ENCODE measurements at places on chromosomes 7 and 10.

GRCh38 chr10:132096223-132096622, 30.5 kb downstream of the JAKMIP3 start:
- H3K4me3 ChIP-seq, result no peak overlapping the region

- no peaks in the 10 kb centered on the region for H3K4me1 ChIP-seq
- H3K27ac ChIP-seq, result no peak overlapping the region
- H3K36me3 ChIP-seq, result no peaks in the 10 kb centered on the region
- no peaks in the 10 kb centered on the region for H3K27me3 ChIP-seq
- no peak for DNase-seq
- H3K4me3 ChIP-seq, result no peak overlapping the region
These were observed 47.3 kb upstream of the CPN1 start for GRCh38 chr10:100128951-100129350.

GRCh38 chr7:2497500-2498336, 21.5 kb upstream of the GRIFIN start:
- peak; percentile 63 for DNase-seq
- no peaks in the 10 kb centered on the region for H3K36me3 ChIP-seq
- no peaks in the 10 kb centered on the region for H3K27me3 ChIP-seq

DNA sequence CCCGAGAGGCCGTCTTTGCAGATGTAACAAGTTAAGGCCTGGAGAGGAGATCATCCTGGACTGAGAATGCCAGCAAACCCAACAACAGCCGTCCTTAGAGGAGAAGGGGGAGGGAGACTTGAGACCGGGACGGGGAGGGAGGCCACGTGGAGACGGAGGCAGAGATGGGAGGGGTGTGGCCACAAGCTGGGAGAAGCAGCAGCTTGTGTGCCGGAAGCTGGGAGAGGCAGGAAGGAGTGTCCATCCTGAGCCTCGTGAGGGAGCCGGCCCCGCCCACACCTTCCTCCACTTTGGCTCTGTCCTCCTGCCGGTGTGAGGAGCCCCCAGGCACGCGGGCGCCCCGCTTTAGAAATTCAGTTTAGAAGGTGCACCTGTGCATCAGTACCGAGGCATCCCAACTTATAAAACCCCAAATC, 95.7 kb downstream of the DNAJB6 start:
- H3K4me1 ChIP-seq, result peaks cover 9% of the 10 kb centered on the region
- H3K36me3 ChIP-seq, result no peaks in the 10 kb centered on the region
- H3K4me3 ChIP-seq, result no peak overlapping the region
- DNase-seq, result peak; percentile 22

DNA sequence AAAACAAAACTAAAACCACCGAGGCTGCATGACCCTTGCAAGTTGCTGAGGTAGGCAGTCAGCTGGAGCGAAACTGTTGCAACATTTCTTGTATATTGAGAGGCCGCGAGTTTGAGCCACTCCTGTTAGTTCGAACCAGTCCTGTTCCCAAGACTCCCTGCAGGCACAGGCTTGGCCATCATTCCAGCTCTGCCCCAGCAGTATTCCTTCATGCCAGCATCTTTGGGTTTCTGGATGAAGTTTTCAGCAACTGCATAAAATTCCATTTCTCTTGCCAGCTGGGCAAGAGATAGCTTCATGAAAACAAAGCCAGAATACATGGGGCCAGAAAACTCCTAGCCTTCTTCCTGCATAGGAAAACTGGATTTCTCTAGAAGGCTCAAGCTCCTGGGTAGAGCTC, 207.6 kb downstream of the FRMD4A start:
- no peak overlapping the region for H3K27ac ChIP-seq
- DNase-seq, result no peak
- no peaks in the 10 kb centered on the region for H3K4me1 ChIP-seq
- no peaks in the 10 kb centered on the region for H3K27me3 ChIP-seq
- H3K36me3 ChIP-seq, result no peaks in the 10 kb centered on the region

GRCh38 chr10:52653263-52653909, 119.2 kb downstream of the MBL2 start:
- H3K4me3 ChIP-seq, result no peak overlapping the region
- H3K27me3 ChIP-seq, result no peaks in the 10 kb centered on the region
- no peak for DNase-seq

- no peaks in the 10 kb centered on the region for H3K36me3 ChIP-seq
- DNase-seq, result no peak
- H3K4me3 ChIP-seq, result no peak overlapping the region
- H3K27ac ChIP-seq, result no peak overlapping the region
- H3K4me1 ChIP-seq, result no peaks in the 10 kb centered on the region
These were observed 29.0 kb upstream of the HSPB1 start for GRCh38 chr7:76273503-76273902.

DNA sequence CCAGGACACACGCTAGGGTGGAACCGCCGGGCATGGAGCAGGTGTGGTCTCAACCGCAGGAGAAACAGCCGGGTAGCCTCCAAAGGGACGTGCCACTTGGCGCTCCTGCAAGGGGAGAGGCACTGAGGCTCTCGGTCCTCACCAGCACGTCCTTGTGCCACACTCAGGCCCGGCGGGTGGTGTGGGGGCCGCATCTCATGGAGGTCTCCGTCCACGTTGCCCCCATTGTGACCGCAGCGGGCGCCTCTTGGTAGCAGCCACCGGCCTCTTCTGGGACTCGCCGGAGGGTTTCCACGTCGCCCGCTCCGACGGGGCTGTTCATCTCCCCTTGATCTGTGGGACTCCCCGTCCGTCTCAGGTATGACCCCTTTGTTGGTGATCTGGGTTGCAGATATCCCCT, 49.2 kb upstream of the ELFN1 start:
- no peak overlapping the region for H3K4me3 ChIP-seq
- no peak for DNase-seq
- H3K36me3 ChIP-seq, result no peaks in the 10 kb centered on the region

GRCh38 chr10:63217120-63217605, 84.0 kb downstream of the NRBF2 start:
- no peaks in the 10 kb centered on the region for H3K27me3 ChIP-seq
- H3K27ac ChIP-seq, result no peak overlapping the region
- H3K4me3 ChIP-seq, result no peak overlapping the region
- peaks cover 38% of the 10 kb centered on the region for H3K36me3 ChIP-seq
- peaks cover 27% of the 10 kb centered on the region for H3K4me1 ChIP-seq
- DNase-seq, result no peak

DNA sequence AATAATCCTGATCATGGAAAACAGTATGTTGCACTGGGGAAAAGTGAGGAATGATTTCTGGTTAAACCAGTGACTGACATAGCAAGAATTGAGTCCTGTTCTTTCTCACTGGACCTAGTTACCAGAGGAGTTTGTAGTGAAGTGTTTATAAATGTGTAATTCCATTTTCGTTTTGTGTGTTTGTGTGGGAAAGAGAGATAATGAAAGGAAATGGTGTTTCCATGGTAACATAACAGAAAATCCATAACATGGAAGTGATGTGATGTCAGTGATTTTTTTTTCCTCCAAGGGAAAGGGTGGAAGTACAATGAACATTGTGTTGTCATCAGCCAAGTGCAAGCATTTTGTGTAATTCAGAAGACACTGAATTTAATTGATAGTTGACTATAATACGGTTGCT, 283.9 kb downstream of the PLXDC2 start:
- no peak for DNase-seq
- no peaks in the 10 kb centered on the region for H3K27me3 ChIP-seq
- peaks cover 15% of the 10 kb centered on the region for H3K4me1 ChIP-seq
- H3K36me3 ChIP-seq, result no peaks in the 10 kb centered on the region

GRCh38 chr10:129793996-129794395, 170.1 kb downstream of the EBF3 start:
- no peaks in the 10 kb centered on the region for H3K27me3 ChIP-seq
- no peak for DNase-seq
- H3K4me3 ChIP-seq, result no peak overlapping the region
- no peaks in the 10 kb centered on the region for H3K36me3 ChIP-seq

DNA sequence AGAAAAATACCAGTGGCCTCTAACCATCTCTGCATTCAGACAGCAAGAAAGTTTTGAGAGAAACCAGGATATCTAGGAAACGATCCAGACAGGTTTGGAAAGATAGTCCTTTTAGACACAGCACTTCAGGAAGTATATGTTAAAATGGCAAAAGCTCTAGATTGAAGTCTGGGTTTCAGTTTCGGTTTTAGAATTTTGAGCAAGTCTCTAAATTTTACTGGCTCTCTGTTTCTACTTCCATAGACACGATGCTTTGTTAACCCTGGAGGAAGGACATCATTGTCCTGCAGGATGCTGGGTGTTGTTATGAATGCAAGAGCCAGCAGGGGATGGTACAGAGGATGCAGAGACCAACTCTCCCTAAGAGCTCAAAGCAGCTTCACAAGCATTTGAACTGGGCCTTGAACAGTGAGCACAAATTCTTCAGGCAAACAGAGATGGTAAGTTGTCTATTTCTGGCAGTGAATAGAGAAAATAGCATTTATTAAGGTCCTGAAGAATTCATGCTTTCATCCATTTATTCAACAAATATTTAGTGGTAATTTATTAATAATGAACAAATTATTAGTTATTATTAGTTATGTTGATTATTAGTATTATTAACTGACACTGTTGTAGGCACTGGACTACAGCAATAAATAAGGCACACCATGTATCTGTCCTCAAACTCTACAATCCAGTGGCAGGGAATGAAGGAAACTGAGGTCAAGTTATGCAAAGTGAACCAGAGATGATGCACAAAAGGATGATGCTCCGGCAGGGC, 152.7 kb upstream of the NRP1 start:
- no peak overlapping the region for H3K4me3 ChIP-seq
- DNase-seq, result no peak
- H3K27ac ChIP-seq, result no peak overlapping the region
- no peaks in the 10 kb centered on the region for H3K4me1 ChIP-seq
- no peaks in the 10 kb centered on the region for H3K27me3 ChIP-seq

- DNase-seq, result no peak
- peak overlapping the region; percentile 7 for H3K27ac ChIP-seq
- H3K36me3 ChIP-seq, result no peaks in the 10 kb centered on the region
- no peak overlapping the region for H3K4me3 ChIP-seq
- H3K4me1 ChIP-seq, result no peaks in the 10 kb centered on the region
These were observed 26.7 kb upstream of the OTUD1 start for GRCh38 chr10:23412223-23412622.

DNA sequence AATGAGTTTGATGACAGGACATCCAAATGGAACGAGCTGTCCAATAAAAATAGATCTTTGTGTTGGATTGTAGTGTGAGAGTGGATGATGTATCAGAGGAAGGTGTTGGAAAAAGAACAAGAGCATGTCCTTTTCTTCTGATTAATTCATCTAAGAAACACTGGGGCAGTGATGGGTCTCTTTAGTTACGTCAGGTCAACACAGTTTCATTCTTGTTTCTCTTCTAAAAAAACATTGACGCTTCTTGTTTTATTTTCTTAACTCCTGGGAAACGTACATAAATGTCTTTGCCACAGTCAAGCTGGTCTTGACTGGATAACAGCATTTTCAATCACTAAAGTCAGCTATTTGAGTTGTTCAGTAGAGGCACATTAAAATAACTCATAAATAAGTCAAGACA, 67.0 kb downstream of the PPP1R9A start:
- H3K4me1 ChIP-seq, result peaks cover 3% of the 10 kb centered on the region
- H3K27ac ChIP-seq, result no peak overlapping the region
- no peak for DNase-seq
- H3K4me3 ChIP-seq, result no peak overlapping the region

- no peak overlapping the region for H3K4me3 ChIP-seq
- H3K27ac ChIP-seq, result no peak overlapping the region
- no peak for DNase-seq
These were observed 37.8 kb downstream of the SGCE start for GRCh38 chr7:94618126-94618525.

DNA sequence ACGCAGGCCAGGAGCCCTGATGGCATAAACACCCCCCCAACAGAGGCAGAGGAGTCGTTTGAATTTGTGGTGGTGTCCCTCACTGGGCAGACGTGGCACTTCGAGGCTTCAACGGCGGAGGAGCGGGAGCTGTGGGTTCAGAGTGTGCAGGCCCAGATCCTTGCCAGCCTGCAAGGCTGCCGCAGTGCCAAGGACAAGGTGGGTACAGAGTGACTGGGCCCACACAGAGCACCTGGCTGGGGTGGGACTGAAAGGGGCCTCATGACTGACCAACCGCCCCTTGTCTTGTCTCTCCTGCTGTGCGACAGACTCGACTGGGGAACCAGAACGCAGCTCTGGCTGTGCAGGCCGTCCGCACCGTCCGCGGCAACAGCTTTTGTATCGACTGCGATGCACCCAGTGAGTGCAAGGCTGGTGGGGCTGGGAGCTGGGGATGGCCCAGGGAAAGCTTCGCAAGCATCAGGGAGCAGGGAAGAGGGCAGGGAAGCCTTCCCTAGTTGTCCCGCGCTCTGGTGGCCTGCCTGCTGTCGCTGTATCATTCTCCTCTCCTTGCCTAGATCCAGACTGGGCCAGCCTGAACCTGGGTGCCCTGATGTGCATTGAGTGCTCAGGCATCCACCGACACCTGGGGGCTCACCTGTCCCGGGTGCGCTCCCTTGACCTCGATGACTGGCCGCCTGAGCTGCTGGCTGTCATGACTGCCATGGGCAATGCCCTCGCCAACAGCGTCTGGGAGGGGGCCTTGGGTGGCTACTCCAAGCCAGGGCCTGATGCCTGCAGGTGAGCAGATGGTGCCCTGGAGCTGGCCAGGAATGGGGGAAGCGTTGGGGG, 25.4 kb downstream of the GBX1 start:
- no peak for DNase-seq
- no peak overlapping the region for H3K27ac ChIP-seq
- H3K27me3 ChIP-seq, result no peaks in the 10 kb centered on the region
- H3K4me1 ChIP-seq, result no peaks in the 10 kb centered on the region
- H3K4me3 ChIP-seq, result no peak overlapping the region

- H3K27ac ChIP-seq, result no peak overlapping the region
- H3K4me3 ChIP-seq, result no peak overlapping the region
- no peaks in the 10 kb centered on the region for H3K27me3 ChIP-seq
- DNase-seq, result peak; percentile 41
- H3K4me1 ChIP-seq, result no peaks in the 10 kb centered on the region
These were observed 14.2 kb upstream of the HPS1 start for GRCh38 chr10:98460837-98461499.

- no peak overlapping the region for H3K4me3 ChIP-seq
- peaks cover 31% of the 10 kb centered on the region for H3K4me1 ChIP-seq
- DNase-seq, result no peak
- no peaks in the 10 kb centered on the region for H3K36me3 ChIP-seq
These were observed 36.8 kb downstream of the CUX1 start for GRCh38 chr7:101854084-101854865.

DNA sequence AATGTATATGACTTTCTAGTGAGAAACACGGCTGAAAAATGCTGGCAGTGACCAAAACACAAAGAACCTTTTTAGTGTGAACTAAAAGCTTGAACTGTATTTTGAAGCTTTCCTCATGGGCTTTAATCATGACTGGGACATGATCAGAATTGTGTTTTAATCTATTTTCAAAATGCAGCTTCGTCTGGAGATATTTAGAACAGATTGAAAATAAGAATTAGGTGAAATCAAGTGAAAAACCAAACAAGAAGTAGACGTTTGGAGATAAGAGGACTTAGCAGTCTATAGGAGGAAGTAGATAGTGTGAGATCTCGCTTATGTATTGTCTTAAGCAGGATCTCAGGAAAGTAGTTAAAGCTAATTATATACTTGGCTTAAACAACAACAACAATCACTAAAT, 865.4 kb upstream of the MBL2 start:
- H3K27me3 ChIP-seq, result no peaks in the 10 kb centered on the region
- H3K4me3 ChIP-seq, result no peak overlapping the region
- no peaks in the 10 kb centered on the region for H3K4me1 ChIP-seq
- no peaks in the 10 kb centered on the region for H3K36me3 ChIP-seq
- DNase-seq, result no peak

GRCh38 chr10:79092292-79092896, 23.6 kb downstream of the ZMIZ1 start:
- H3K27ac ChIP-seq, result peak overlapping the region; percentile 60
- peaks cover 91% of the 10 kb centered on the region for H3K4me1 ChIP-seq
- no peak for DNase-seq
- H3K27me3 ChIP-seq, result no peaks in the 10 kb centered on the region
- H3K36me3 ChIP-seq, result no peaks in the 10 kb centered on the region

Data from upper lobe of left lung (tissue), 6 donors.